CD4-positive, CD25-positive, alpha-beta regulatory T cell (primary cell): ENCODE measurements at places on chromosomes 16 and 17.
A peak's percentile ranks its signal among the peaks of the same experiment; 100 is the strongest.

DNA sequence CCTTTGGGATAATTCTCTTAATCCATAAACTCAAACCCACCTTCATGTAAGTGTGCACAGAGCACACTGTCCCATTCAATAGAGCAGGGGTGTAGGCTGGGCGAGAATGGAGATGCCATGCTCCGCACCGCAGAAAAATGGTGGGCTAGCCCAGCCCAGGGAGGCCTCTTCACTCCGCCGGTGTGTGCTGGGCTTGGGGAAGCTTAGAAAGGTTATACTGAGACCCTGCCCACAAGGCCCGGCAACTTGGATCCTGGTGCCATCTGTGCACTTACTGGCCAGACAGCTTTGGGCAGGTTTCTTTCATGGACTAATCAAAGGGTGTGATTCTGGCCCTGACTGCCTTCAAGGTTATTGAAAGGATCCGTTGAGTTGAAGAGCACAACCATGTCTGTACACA lies 3.7 kb upstream of the STAT5A start:
- no peaks in the 10 kb centered on the region for H3K36me3 ChIP-seq
- H3K27me3 ChIP-seq: no peaks in the 10 kb centered on the region
- H3K4me1 ChIP-seq: peaks cover 33% of the 10 kb centered on the region
- H3K27ac ChIP-seq: no peak overlapping the region

DNA sequence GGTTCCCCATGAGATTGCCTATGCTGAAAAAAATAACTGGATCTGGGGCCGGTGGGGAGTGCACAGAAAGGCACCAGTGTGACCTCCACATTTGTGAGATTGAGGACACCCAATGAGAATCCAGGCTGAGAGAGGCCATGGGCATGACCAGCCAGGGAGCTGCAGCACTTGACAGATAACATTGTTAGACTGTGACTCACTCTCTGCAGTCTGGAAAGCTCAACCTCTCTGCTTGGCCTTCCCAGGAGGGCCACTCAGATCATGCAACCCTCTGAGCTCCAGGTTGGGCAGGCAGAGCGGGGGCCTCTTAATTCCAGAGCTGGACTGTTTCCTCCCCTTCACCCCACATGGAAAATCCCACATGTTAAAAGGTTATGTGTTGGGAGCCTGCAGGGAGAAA lies 30.1 kb downstream of the FZD2 start:
- no peak for DNase-seq
- H3K27ac ChIP-seq: no peak overlapping the region
- no peaks in the 10 kb centered on the region for H3K4me1 ChIP-seq
- H3K27me3 ChIP-seq: no peaks in the 10 kb centered on the region
- no peak overlapping the region for H3K4me3 ChIP-seq

DNA sequence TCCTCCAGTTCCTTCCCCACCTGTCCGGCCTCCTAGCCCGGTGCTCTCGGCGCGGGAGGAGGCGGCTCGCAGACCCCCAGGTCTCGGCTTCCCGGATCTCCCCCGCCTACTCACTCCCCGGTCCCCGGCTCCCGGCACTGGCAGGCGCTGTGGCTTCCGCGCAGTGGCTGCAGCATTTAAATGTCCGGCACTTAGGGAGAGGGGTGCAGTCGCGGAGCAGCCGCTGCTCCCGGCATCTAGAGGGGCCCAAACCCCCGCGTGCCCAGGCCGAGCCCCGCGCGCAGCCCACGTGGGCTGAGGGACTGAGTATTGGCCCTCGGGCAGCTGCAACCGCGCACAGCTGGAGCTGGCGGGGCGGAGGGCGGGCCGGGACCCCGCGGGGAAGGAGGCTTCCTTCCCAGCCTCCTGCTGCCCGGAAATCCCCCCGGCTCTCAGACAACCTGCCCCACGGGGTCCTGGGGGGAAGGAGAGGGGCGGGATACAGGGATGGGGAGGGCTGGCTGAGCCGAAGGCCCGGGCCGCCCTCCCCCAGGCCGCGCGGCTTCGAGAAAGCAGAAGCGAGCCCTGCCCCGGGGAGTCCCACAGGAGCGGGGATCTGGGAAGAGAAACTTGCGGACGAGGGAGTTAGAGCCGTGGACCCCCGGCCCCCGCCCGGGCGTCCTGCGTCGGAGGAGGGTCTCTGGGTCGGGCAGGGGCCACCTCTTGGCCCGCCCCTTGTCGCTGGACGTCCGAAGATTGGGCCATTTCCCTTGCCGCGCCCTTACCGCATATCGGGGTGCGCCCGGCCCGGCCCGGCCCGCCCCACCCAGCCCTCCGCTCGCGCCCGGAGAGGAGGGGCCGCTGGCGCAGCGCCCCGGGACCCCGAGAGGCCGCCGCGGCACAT lies at the start of gene MMP25:
MMP25 (plus strand) TSS at position 804 of the 883 bp plus-strand sequence. CDS start 357 bp downstream, outside the sequence.
- no peak within 1 kb of the TSS for H3K27ac ChIP-seq
- H3K4me1 ChIP-seq: peaks cover 26% of the 10 kb centered on the region
- H3K36me3 ChIP-seq: no peaks in the 10 kb centered on the region
- H3K4me3 ChIP-seq: peak within 1 kb of the TSS; percentile 31

GRCh38 chr17:39057701-39058206 lies 90.6 kb upstream of the FBXO47 start:
- no peaks in the 10 kb centered on the region for H3K36me3 ChIP-seq
- H3K4me3 ChIP-seq: peak overlapping the region; percentile 32
- no peak overlapping the region for H3K27ac ChIP-seq
- H3K27me3 ChIP-seq: peaks cover 3% of the 10 kb centered on the region
- H3K4me1 ChIP-seq: peaks cover 12% of the 10 kb centered on the region
- DNase-seq: no peak
